CD4-positive, alpha-beta T cell treated with Interleukin-6 at 100 ng/mL for 8 hours (primary cell): ENCODE measurements at places on chromosomes 1 and 21.

GRCh38 chr1:174957829-174958228 lies 41.9 kb upstream of the CACYBP start:
- DNase-seq, result no peak

GRCh38 chr1:38487396-38487795 lies 372.2 kb downstream of the RRAGC start:
- no peak for DNase-seq

DNA sequence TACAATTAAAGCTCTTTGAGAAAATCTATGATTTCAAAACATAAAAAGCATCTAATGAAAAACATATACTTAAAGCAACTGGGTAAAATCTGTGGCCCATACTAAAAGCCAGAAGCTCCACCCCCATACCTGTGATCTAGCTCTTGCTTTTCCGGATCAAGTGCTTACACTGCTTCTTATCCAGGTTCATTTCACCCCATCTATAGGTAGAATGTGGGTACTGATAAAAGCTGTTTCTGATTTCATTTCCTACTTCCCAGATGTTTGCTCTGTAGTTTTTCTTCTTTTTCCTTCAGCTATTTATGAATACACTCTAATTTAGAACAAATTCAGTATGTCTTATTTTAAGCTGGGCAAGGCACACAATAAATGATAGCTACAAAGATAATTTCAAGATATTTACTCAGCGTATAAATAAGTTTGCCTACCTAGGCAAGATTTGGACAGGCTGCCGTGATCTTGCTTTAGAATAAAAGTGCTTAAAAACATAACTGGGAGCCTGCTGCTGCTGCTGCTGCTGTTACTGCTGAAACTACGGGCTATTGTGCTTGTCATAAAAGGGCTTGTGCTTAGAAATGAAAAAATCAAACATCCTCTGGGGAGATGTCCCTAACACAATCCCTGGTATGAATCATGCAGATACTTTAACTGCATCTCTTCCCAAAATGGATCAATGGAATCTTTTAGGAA lies 2.1 kb downstream of the SIPA1L2 start:
- peak; percentile 53 for DNase-seq

GRCh38 chr1:212291505-212292134 lies 6.4 kb downstream of the PPP2R5A start:
- DNase-seq, result peak; percentile 60

GRCh38 chr1:167623951-167624350 lies 6.1 kb upstream of the RCSD1 start:
- DNase-seq, result no peak

DNA sequence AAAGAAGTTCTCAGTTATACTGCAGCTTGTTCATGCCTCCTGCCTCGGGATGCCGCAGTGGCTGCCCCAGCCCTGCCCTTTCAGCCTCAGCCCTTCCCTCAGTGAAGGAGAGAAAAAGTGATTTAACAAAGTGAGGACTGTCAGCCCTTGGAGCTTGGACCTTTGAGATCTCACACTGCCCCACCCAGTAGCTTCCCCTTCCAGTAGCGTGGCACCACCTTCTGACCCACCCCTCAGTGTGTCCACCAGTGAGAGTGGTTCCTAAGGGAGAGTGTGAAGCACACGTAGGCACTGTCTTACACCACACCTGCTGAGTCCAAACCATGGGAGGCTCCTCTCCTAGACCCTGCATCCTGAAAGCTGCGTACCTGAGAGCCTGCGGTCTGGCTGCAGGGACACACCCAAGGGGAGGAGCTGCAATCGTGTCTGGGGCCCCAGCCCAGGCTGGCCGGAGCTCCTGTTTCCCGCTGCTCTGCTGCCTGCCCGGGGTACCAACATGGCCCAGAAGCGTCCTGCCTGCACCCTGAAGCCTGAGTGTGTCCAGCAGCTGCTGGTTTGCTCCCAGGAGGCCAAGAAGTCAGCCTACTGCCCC lies at the start of gene CDA:
CDA (plus strand) TSS at position 464 of the 592 bp plus-strand sequence; CDS start at position 497, 33 bp downstream.
- no peak for DNase-seq

DNA sequence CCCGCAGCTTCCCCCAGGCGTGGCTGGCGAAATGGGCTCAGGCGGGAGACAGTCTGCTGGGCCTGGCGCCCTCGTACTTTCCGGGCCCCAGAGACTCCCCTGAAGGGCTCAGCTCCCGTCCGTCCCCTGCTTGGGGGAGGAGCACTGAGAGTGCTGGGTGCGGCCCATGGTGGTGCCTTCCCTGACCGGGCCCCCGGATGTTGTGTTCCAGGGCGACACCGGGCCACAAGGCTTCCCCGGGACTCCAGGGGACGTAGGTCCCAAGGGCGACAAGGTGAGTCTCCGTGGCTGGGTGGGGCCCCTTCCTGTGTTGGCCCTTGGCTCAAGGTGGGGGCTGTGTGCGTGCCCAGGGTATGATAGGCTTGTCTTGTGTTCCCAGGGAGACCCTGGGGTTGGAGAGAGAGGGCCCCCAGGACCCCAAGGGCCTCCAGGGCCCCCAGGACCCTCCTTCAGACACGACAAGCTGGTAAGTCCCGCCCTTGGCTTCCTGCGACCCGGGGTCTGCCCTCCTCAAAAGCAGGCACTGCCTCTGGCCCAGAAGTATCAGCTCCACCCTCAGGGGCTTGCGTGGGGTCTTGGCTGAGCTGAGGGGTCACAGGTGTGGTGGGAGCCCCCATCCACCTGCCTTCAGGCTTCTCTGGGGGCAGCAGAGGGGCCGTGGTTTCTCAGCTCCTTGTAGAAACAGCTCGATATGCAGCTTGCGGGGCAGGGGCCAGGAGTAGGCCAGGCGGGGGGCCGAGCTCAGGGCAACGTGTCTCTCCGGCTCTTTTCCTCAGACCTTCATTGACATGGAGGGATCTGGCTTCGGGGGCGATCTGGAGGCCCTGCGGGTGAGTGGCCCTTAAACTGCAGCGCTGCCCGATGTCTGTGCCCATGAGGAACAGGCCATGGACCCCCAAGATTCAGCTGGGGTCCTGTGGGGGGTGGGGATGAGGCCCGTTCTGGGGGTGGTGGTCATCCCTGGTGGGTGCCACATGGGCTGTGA lies 62.3 kb downstream of the SLC19A1 start:
- peak; percentile 17 for DNase-seq

DNA sequence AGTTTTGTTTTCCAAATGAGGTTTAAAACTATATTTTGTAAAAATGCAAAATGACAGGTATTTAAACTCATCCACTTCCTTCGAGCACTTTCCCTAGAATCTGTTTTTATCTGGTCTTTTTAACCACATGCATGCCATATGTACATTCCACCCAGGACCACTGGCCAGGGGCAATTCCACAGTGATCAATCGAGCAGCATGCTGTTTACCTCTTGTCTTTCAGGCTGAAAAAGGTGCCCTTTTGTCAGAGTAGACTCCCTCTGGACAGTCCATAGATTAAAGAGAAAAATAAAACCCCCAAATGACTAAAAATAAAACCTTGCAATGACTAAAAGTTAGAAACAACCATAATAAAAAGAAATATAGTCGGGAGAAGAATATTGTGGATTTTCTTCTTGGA lies 313.3 kb downstream of the LMO4 start:
- DNase-seq, result no peak

DNA sequence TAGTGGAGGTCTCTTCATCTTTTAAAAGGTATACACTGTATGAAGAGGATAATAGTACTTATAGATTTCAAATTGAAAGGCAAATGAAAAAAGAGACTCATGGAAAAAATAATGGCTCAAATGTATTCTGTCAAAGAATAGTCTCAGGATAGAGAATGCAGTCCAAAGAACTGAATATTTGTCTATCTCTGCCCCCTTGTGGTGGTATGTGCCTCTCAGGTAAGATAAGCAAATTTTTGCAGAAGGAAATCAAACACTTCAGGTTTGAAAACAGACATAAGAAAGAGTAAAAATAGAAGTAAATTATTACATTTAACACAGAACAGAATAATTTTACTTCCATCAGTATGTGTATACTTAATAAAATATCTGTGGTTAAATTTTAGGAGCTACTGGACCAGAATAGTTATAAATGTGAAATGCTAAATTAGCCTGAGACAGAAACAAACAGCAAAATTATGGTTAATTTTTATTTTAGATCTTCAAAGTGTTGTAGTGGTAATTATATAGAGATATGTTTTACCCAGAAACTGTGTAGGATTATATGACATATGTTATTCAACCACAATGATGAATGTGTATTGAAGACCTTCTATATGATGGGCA lies 164.4 kb upstream of the PALMD start:
- peak; percentile 37 for DNase-seq
